Activated effector memory CD4-positive, alpha-beta T cell treated with anti-CD3 and anti-CD28 coated beads, Interleukin-2, amount 50 U/mL, for 16 hours (primary cell): ENCODE measurements at places on chromosomes 4 and X.
A peak's percentile ranks its signal among the peaks of the same experiment; 100 is the strongest.

- DNase-seq, result no peak
These were observed 30.8 kb downstream of the RASGEF1B start for GRCh38 chr4:81440949-81441348.

- no peak for DNase-seq
These were observed 2.2 kb downstream of the NFKB1 start for GRCh38 chr4:102503301-102503746.

- DNase-seq, result no peak
These were observed 210.4 kb downstream of the SPRY1 start for GRCh38 chr4:123606946-123607542.

GRCh38 chrX:47540754-47541538 is 20.1 kb upstream of the ARAF start:
- DNase-seq, result no peak

DNA sequence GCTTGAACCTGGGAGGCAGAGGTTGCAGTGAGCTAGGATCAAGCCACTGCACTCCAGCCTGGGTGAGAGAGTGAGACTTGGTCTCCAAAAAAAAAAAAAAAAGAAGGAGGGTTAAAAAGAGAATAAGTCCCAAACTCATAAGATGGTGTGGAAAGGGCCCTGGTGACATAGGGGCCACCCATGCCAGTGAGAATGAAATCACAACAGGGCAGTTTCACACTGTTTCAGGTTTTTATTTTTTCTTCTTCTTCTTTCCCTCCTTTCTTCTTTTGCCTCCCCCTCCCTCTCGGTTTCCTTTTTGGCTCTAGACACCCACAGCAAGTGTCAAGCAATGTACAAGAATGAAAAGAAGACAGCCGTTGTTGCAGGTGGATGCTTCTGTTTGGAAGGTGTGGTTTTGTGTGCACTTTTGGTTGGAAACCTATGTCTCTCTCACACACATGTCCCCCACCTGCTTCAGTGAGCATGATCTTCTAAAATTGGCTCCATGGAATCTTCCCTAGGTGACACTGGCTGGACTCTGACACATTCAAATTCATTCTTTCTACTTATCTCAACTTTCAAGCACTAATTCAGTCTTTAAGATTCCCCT is 14.4 kb upstream of the TLR8 start:
- DNase-seq, result no peak

DNA sequence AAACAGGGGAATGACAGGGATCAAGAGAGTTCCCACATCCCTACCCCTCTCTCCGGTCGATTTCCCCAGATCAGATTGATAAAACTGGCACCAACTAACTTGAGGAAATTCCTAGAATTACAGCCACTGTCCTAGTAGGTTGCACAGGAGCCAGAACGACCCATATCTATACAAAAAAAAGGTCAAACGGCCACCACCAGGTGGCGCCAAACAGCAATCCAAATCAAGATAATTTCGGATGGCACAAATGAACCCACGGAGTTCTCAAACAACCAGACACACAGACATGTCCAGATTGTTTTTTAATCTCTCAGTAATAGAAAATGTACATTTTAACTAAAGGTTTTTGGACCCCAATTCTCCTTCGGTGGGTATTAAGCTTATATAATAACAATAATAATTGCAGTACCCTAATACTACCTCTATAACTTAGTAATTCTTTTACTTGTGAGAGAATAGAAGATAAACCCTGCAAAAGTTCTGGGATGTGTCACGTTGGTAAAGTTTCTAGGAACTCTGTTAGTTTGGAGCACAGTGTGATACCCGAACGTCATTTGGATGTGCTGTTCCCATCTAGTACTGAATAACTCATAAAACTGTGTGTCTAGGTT is 212.6 kb downstream of the SPOCK3 start:
- peak; percentile 84 for DNase-seq

DNA sequence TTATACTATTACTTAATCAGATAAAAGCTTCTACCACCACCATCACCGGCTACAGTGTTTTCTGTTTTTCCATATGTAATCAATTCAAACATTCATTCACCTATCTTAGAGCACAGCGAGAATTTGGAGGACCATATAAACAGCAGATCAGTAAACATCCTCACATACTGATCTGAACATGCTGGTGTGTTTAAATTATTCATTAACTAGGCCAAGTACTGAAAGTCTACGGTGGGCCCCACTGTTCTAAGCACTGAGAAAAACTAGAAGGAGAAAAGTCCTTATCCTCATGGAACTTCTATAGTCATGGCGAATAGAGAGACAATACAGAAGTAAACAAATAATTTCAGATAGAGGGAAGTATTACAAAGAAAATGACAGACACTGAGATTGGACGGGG is 176.6 kb downstream of the NR3C2 start:
- no peak for DNase-seq

GRCh38 chr4:1567519-1567807 is 116.7 kb downstream of the FAM53A start:
- DNase-seq, result no peak

DNA sequence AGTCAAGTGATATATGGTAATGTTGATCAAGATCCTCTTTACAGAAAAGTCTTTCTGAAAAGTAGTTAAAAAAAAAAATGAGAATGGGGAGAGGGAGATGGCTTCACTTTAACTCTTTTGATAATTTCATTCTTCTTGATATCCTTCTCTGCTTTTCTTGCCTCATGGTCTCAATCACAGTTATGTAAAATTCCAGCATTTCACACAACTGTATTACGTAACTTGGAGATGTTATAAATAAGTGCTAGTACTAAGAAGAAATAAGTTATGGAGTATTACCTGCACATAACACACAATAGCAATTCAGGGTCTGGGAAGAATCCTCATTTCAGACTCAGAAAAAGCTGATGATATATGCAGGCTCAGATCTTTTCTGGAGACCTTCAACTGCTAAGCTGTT is 22.0 kb downstream of the RUFY3 start:
- no peak for DNase-seq

DNA sequence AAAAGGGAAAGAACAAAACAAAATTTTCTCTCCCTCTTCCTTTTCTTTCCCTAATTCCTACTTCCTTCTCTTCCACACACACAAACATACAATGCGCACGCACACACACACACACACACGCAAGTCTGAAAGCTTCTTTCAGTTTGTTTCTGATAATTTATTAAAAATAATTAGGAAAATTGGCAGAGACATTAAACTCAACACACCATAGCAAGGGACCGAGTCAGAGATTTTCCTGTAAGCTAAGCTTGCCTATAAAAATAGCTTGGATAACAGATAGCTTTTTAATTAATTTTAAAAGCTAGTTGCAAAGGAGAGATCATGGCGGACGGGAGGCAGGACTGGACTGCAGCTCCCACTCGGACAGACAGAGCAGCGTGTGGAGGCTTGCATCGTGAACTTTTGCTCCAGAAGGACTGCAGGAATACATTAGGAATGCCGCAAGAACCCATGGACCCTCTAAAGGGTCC is 92.6 kb upstream of the MAPK10 start:
- no peak for DNase-seq

DNA sequence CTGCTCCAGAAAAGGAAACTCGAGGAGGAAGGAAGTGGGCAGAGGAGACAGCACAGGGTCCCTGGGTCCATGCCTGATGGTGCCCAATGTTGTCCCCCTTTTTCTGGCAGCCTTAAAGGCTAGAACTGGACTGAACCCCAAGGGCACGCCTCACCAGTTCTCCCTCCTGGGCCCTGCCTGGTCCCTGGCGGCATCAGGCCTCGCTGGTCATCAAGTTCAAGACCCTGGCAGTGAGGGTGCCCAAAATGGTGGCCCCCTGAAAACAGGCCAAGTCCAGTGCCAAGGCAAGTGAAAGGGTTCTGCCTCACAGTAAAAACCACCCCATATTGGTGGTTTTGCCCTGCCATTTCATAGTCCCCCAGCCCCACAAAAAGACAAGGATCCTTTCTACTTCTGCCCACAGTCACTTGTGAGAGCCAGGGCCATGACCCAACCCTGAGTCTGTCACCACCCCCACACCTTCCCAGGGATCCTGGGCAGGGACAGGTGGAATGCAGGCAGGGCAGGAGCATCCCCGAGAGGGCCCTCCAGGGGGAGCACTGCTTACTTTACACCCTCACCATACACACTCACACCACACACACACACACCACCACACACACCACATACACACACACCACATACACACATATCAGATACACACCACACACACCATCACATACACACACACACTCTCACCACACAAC is 107.6 kb downstream of the DCTD start:
- no peak for DNase-seq

DNA sequence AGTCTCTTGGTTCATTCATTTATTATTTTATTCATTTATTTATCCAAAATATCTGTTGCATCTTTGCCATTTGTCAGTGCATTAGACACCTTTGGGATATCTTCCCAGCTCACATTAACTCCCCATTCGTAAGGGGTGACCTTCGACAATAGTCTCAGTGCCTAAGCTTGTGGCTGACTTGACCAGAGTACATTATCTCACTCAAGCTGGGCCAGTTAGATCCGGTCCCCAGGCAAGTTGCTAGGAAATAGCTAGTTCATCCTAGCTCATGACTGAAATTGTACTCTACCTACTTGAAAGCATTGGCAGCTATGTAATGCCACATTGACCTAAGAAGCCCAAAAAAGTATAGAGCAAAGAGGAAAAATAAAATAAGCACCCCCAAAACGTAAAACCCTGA is 165.3 kb downstream of the FBXO8 start:
- DNase-seq, result no peak

DNA sequence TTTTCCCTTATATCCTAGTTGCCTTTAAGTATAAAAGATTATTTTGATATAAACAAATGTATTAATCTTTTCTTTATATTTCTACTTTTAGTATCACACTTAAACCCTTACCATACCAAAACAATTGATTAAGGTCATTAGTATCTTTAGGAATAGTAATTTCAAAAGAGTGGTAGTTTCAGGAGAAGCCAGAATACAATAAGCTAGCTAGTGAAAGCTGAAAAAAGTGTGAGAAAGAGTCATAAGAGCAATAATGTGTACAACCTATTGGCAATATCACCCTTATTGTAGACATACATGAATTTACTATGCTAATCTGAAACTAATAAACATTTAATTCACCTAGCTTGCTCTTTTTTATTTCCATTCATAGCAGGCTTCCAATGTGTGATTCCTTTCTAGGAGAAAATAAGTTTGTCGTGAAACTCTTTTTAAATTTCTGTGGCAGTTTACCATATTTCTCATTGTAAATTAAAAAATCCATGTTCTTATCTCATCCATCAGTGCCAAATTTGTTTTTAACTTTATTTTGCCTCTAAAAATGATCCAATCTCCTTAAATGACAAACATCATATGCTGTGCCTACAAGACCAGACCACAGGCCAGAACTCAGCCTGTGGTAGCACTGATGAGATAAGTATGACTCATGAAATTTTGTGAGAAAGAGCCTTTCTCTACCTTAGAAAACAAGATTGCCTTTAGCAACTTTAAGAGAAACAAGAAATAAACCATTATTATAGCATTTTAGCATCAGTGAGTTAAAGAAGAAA is 8.1 kb downstream of the NEK1 start:
- DNase-seq, result no peak

- no peak for DNase-seq
These were observed 64.0 kb downstream of the SMAD1 start for GRCh38 chr4:145545538-145546174.

DNA sequence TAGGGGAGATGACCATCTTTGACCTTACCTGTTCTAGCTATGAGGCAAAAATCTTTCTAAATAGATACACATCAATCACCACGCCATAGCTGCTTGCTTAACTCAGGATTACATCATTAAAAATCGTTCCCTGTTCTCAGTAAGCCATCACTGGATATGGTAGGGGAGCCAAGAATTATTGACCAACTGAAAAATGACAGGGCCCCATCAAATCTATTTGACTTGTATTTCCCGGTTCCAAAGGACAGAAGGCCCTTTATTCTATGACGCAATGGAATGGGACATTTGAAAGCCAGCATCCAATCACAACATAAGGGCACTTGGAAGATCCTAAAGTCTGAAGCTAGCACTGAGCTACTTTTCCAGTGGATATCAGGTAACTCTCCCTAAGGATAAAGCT is 75.6 kb upstream of the NOCT start:
- no peak for DNase-seq

- DNase-seq, result no peak
These were observed 127.2 kb downstream of the UBE2K start for GRCh38 chr4:39825090-39825489.

- no peak for DNase-seq
These were observed 47.8 kb downstream of the APELA start for GRCh38 chr4:164924670-164925238.

DNA sequence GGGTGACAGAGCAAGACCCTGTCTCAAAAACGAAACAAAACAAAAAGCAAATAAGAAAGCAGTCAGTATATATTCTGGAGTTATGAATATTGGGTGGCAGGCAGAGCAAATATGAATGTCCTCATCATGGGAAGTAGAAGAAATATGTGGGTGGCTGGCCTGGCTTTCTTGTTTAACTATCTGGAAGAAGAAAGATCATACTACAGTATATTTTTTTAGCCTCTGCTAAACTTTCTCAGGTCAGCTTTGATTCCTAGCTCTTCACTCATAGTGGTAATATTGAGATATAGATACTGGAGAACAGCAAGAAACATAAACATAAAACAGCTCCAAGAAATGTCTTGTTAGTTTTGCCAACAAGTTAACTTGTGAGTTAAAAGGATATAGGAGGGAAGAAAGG is 192.5 kb downstream of the SOWAHB start:
- no peak for DNase-seq

DNA sequence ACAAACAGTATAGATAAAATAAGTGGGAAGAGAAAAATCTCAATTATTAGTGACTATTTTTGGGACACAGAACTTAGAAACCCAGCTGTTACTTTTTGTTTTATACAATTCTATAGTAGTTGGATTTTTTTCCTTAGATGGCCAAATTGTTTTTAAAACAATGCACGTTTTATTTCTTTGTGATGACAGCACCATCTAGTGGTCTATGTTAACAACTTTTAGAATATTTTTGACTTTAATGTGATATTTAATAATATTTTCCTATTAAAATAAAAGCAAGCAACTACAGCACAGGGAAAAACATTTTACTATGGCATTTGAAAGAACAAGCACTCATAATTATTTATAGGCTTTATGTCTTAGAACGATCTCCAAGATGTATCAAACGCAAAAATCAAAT is 5.6 kb upstream of the SMIM31 start:
- DNase-seq, result no peak

GRCh38 chrX:7545564-7545963 is 297.4 kb upstream of the VCX start:
- no peak for DNase-seq

GRCh38 chr4:13384055-13384454 is 100.1 kb downstream of the RAB28 start:
- no peak for DNase-seq

DNA sequence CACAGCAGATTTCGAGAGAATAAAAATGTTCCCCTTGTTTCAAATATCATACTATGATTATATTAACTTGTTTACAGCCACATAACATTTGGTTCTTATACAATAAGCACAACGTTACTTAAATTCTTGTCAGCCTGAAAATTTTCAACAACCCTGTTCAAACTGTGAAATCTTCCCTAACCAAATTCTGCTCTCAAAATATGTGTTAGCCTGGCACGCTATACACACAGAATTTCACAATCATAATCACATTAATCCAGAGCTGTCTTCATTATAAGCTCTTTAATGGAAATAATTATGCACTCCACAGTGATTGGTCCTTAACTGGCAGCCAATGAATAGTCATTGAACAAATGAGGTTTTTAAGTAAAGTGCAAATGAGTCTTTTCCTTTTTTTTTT is 7.3 kb upstream of the PRSS12 start:
- no peak for DNase-seq
